ENCODE measurements at places on chromosomes 11 and 22. TPM values are rescaled to one million over a fixed set of nuclear protein-coding genes. Genes with fewer than 3 reads are reported as not detected.

DNA sequence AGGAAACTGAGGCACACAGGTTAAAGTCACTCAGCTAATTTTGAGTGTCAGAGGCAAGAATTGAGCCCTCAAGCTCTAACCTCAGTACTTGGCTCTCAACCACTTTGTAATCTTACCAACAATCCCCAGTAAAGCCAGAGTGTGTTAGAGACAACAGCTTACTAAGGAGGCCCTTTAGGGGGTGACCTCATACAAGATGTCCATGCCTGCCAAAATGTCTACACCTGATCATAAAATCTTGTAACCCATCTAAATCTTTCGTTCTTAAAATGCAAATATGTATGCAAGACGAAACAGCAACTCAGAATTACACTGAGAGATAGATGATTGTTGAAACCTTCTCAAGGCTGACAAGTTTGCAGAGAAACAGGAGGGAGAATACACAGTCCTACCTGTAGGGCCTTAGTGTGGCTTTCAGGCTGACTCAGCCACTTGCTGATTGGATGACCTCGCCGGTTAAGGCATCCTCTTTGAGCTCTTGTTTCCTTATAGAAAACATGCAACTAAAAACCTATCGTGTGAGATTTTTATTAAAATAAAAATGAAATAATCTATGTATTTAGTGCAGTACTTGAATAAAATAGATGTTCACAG is 143.2 kb downstream of the OPCML start:
- peaks cover 4% of the 10 kb centered on the region for H3K27me3 ChIP-seq
- H3K36me3 ChIP-seq, result no peaks in the 10 kb centered on the region
- no peak overlapping the region for H3K4me3 ChIP-seq
- no peaks in the 10 kb centered on the region for H3K4me1 ChIP-seq
- H3K27ac ChIP-seq, result no peak overlapping the region

GRCh38 chr11:84541731-84542340 is 1085.3 kb downstream of the DLG2 start:
- no peaks in the 10 kb centered on the region for H3K4me1 ChIP-seq
- H3K27me3 ChIP-seq, result peaks cover 10% of the 10 kb centered on the region
- DNase-seq, result no peak
- no peak overlapping the region for H3K27ac ChIP-seq

DNA sequence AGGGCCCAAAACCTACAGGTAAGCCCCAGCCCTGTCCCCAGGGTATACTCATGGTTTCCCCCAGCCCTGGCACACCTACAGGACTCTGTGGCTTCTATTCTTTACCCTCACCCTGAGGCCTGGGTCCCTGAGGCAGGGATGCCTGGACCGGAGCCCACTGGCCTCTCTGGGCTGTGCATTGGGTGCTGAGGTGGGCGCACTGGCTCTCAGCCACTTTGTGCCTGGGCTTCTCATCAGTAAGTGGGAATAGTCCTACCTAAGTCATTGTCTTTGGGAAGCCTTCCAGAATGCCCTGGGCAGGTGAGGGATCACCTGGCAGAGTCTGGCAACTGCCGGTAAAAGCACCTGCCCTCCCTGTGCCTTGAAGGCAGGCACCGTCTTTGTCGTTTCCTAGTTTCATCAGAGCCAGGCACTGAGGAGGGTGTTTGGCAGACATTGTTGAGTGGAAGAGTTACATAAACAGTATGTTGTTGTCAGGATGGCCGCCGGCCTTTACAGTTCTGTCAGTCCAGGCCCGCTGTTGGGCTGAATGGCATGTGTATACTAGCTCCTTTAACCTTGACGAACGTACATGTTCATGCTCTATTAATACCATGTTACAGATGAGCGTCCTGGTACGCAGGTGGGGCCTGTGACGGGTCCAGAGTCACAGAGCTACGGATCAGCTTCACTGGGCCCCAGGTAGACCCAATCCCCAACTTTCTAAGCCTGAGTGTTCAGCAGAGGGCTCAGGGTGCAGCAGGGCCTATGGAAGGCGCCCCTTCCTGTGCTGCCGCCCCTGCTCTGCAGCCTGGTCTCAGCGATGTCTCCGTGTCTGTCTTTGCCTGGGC is 23.0 kb downstream of the SHANK3 start:
- peaks cover 8% of the 10 kb centered on the region for H3K4me1 ChIP-seq
- no peak overlapping the region for H3K27ac ChIP-seq
- peaks cover 6% of the 10 kb centered on the region for H3K36me3 ChIP-seq
- no peak overlapping the region for H3K4me3 ChIP-seq
- DNase-seq, result peak; percentile 59

- H3K4me1 ChIP-seq, result peaks cover 37% of the 10 kb centered on the region
- no peak overlapping the region for H3K4me3 ChIP-seq
Measured at GRCh38 chr22:27581688-27582087, 219.9 kb downstream of the MN1 start.

- H3K4me3 ChIP-seq, result peak overlapping the region; percentile 19
- H3K27me3 ChIP-seq, result no peaks in the 10 kb centered on the region
- H3K36me3 ChIP-seq, result peaks cover 16% of the 10 kb centered on the region
- no peak for DNase-seq
- peaks cover 87% of the 10 kb centered on the region for H3K4me1 ChIP-seq
Measured at GRCh38 chr11:64868904-64869570, 9.4 kb downstream of the EHD1 start.

The NRXN2 gene
- total RNA-seq, result 3.0 TPM

Data from chondrocyte (in vitro differentiated cells).